ENCODE measurements at places on chromosomes 7 and 10.

- DNase-seq: peak; percentile 38
Measured at GRCh38 chr10:88791924-88792323, 10.6 kb upstream of the LIPM start.

GRCh38 chr10:56823849-56824248, 462.8 kb upstream of the ZWINT start:
- DNase-seq: no peak

DNA sequence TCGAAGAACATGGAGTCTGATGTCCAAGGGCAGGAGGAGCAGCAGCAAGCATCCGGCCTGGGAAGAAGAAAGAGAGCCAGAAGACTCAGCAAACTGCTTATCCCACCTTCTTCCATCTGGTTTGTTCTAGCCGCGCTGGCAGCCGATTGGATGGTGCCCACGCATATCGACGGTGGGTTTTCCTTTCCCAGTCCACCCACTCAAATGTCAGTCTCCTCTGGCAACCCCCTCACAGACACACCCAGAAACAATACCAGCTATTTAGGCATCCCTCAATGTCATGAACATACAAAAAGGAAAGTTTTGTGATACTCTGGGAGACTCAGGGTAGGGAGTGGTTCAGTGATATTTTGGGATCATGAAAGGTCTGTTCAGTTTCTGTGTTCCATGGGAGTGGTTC, 139.6 kb downstream of the LYZL1 start:
- DNase-seq: no peak

GRCh38 chr7:71976645-71977044, 435.5 kb downstream of the CALN1 start:
- no peak for DNase-seq

DNA sequence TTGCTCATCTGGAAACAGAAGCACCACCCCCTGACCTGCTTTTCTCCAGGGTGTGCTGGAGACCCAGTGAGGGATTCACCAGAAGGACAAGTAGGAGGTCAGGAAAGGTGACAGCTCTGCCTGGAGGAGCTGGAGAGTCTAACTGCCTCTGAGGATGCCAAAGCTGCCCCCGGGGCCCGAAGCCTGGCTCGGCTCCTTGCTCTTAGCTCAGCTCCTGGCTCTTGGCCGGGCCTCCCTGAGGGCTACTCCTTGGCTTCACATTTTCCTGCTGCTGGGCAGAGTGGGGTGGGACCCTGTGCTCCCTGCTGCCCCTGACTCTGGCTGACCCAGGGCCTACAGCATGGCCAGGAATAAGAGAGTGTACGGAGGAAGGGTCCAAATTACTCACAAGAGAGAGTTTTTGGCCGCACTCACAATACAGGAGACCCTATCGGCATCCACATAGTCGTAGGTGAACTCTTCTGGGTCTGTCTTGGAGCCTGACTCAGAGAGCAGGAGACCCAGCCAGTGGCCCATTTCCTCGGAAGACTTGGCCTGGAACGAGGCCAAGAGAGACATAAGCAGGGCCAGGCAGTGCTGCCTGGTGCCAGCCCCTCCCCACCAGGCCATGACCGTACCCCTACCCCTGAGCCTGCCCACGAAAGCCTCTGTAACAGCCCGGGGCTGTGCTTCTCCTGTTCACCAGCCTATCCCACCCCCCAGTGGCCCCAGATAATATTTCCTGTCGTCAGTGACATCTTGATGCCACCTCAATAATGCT, 63.1 kb downstream of the VWA2 start:
- DNase-seq: no peak

DNA sequence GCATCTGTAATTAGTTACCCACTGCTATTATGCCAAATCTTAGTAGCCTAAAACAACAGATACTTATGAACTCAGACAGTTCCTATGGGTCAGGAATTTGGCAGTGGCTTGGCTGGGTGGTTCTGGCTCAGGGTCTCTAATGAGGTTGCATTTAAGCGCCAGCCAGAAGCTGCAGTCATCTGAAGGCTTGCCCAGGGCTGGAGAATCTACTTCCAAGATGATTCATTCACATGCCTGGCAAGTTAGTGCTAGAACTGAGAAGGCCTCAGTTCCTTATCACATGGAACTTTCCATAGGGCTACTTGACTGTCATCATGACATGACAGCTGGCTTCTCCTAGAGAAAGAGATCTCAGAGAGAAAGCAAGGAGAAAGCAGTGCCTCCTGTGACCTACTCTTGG, 121.3 kb downstream of the AVL9 start:
- peak; percentile 55 for DNase-seq

All from adrenal gland (tissue), 19 donors.